ELF-1 (cell line): ENCODE measurements at places on chromosomes 6 and 20.

DNA sequence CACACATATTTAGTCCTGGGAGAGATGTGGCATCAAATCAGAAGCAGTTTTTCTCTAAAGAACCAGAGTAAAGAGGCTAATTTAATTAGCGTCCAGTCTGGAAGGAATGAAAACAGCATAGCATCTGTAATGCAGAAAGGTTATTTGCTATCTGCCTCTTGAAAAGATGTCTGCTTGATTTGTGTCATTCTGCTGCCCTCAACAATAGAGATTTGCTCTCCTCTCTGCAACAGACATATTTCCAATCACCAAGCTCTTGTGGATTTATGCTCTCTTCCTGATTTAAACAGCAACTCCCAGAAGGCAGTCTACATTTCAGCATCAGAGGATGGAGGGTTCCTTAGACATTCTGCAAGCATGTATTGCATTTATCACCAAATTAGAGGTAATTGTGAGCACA lies 53.5 kb upstream of the AKAP12 start:
- no peak for DNase-seq

DNA sequence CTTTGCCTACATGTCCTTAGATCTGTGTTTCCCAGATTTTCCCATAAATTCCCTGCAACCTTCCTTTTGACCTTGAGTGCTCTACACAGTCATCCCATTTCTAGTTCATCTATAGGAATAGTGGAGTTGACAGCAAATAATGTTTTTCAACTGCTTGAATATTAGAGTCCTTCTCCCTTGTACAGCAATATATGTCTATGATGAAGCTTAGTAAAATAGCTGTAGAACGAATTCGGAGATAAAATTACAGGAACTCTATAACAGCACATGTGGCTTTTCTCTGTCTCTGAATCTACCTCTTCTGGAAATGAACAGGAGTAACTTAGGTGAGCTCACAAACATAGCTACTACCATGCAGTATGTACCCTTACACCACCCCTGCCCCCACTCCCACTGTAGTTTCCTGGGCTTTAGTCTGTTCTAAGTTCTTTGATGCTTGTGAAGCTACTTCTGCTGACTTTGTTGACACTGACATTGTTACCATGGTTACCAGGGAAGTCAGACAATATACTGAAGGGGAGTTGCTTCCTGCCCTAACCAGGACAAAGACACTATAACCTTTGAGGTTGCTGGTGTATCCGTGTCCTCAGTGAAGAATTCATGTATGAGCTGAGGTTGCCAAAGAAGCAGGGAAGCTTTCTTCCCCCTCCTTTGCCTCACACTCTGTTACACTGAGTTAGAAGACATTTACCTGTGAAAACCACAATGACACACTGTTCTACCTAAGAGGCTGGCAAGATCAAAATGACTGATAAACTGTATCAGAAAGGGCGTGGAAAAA lies 35.8 kb upstream of the SHLD1 start:
- no peak for DNase-seq

DNA sequence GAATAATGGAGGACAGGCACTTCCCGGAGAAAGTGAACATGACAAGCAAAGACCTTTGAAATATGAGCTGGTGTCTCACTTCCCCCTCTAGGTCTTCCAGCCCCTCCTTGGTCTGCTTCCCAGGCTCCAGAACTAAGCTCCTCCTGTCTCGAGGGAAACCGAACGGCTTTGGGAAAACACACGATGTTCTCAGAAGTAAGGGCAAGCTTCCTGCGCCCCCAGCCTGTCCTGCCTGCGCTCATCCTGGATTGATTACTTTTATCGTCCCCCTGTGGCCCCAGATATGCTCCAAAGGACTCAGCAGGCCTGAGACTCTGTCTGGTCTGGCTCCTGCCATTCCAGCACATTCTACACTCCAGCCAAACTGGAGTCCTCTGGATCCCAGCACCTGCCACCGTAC lies 83.4 kb downstream of the ZNF217 start:
- DNase-seq: no peak

DNA sequence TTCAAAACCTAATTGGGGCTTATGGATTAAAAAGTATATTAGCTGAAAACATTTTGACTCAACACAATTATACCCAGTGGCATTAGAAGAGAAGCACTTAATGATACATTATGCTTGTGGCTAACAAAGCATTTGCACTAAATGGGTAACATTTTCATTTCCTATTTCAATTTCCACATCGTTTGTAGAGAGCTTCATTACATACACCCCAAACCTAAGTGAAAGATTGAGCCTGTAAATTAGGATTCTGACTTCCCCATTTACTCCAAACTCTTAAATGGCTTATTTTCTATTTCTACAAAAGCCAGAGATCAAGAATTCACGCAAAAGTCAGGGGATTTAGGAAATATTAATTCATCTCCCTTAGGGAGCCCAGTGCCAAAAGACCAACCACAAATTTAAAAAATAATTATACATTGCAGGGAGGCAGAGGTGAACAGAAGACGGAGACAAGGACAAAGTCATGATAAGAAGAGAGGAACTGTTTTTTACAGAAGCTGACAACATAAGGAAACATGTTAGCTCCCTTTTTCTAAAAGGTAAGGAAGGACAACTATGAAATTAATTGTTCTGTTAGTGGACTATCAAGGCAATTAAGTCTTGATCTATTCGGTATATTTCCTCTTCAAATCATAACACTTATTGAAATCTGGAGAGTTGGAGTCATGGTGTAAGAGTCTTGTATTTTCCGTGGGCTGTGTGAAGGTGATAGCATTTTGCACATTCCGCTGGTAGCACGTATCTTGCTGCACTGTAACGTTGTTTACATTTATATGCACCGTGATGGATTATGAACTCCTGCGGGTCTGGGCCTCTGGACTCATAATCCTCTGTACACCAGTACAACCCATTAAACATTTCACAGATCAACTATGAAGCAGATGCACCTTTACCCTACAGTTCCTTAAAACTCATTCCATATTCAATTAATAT lies 24.8 kb upstream of the EZR start:
- DNase-seq: no peak

DNA sequence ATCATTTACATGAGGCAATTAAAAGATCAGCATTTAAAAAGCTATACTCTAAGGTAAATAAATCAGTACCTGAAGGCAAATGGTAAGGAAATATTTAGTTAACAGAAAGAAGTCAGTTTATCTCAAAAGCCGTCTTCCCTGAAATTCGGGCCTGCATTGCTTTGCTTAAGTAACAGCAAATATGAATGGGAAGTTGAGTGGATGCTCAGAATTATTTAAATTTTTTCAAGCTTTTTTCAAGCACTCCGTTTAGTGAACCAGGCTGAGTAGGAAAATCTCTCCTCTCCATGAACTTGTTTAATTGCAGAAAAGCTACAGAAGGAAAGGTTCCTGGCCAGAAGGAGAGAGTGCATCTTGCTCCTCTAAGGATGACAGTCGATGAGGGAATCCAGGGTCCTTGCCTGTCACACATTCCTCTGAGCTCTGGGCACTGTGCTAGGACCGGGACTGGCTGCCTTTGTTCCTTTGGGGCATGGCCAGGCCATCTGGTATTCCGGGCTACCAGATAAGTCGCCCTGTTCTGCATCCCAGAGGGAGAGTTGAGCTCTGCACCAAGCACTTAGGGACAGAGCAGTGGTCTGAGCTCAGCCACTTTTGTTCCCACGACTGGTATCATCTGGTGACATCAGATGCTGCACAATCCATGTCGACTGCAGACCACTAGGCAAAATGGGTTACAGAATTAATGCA lies 77.6 kb downstream of the RIN2 start:
- DNase-seq: peak; percentile 78

DNA sequence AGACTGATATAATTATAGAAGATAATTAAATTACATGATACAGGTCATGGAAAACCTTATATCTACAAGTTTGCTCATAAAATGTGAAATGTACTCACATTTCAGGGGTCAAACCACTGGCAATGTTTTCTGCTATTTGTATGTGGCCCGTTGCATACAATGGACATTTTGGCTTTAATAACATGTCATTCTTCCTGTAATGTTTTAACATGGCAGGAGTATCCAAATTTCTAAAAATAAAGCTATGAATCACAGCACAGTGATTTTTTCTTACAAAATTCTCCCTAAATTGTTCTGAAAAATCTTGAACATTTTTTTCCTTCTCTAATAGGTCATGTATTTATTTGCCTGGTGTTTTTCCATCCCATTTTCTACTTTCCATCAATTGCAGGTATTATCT lies 305.7 kb downstream of the SMOC2 start:
- no peak for DNase-seq

GRCh38 chr6:166076625-166077024 lies 91.0 kb downstream of the TBXT start:
- DNase-seq: peak; percentile 52

DNA sequence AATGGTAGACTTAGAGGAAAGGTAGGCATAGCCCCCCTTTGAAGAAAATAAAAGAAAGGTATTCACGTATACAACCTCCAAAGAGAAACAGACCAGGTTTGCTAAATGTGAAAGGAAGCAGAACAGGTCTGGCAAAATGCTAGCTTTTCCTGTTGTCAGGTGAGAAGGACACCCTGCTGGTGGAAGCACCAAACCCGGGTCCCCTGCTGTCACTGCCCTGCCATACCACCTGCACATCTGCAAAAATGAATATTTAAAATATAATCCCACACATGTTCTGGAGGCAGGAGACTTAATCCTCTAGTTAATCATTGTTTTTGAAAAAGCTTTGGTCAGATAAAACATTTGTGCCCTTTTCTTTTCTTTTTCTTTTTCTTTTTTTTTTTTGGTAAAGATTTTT lies 48.9 kb upstream of the OLIG3 start:
- no peak for DNase-seq

DNA sequence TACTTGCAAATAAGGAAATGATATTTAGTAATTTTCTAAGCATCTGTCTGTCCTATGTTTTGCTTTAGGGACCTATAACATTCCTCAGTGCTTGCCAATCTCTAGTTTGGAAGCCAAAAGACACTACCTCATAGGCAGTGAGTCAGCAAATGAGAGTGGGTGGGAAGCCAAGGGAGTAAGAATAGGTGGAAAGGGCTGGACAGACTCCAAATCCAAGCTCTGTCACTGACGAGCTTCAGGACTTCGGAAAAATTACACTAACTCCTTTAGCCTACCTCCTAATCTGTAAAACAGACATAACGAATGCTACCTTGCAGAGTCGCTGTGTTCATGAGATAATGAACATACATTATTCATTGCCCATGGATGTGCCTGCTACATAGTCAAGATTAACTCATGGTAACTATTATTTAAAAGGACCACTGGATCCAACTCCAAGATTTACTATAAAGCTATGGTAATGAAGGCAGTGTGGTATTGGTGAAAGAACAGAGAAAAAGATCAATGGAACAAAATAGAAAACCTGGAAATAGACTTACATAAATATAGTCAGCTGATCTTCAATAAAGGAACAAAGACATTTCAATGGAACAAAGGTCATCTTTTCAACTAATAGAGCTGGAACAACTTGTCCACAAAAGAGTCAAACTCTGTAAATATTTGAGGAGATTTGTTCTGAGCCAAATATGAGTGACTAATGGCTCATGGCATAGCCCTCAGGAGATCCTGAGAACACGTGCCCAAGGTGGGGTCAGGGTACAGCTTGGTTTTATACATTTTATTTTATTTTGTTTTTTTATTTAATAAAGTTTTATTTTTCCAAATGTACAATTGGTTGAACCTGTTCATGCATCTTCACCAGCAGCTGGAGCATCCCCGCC lies 64.1 kb downstream of the FAM50B start:
- DNase-seq: no peak

GRCh38 chr20:53961527-53961926 lies 108.9 kb downstream of the BCAS1 start:
- DNase-seq: no peak

- no peak for DNase-seq
These were observed 31.6 kb upstream of the ANKRD60 start for GRCh38 chr20:58260006-58260405.

DNA sequence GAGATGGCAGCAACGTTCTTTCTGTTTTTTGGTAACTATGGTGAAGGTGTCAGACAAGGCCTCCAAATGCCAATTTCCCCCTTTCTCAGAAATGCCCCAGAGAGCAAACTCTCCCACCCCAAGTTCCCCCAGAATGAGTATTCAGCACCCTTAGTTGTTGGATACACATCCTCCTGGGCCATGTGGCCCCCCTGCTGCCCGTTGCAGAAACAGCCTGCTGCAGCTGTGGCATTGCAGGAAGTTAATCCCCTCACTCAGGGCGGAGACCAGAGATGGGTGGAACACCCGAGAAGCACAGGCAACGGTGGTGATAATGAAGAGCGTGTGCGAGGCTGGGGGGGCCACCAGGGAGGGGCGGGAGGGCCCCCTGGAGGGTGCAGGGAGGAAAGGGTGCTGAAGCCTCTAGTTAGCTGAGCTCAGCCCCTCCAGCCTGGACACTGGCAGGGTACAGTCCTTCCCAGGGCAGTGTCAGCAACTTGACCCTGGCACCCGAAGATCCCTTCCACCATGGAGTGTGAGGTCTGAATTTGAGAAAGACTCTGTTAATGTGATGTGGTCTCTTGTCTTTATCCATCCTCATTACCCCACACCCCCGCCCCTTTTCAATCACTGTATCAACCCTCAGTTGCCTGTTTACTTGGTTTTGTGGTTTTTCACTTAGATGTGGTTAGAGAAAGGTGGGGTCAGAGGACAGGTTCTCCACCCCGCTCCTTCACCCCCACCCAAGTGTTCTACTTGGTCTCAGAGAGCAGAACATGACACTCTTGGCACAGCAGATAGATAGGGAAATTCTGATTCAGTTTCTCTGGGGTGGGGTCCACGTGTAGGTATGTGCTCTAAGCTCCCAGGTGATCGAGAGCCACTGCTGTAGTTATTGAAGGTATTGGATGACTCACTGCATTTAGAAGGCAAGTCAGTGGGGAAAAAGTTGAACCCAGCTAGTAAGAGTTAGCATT lies 208.8 kb upstream of the SUPT3H start:
- DNase-seq: no peak

GRCh38 chr6:119848696-119849095 lies 499.1 kb upstream of the MAN1A1 start:
- DNase-seq: no peak

GRCh38 chr6:10852361-10852960 lies 14.1 kb upstream of the MAK start:
- DNase-seq: no peak

DNA sequence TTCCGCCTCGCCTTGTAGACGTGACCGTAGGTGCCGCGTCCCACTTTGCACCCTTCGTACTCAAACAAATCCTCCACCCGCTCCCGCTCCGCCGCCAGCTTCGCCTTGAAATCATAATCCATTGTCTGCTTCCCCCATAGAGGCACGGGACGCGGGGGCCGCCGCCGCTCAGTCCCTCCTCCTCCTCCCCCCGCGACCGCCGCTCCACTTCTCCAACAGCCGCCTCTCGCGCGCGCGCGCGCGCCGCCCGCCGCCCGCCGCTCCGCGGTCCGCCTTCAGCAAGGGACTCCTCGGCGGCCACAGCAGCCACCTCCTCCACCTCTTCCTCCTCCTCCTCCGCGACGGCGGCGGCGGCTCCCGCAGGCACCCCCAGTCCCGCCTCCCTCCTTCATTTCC lies 256 bp downstream of the CDK19 start:
- no peak for DNase-seq

DNA sequence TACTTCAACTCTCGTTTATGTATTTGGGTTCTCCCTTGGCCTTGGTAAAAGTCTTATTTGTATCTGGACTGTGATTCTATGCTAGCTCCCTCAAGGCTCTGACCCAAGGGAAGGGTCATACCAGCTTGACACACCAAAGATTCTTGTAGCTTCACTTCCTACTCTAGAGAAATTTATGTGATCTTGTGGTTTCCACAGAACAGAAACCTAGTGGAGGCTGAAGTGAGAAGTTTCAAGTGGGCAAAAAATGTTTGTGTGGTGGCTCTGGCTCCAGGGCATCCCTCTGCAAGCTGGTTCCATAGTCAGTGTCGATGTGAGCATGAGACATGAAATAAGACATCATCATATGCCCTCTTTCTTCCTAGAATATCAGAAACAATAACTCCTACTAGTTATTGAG lies 48.1 kb upstream of the TNFRSF21 start:
- no peak for DNase-seq
